ENCODE measurements at places on chromosomes 13 and 19.

- DNase-seq = no peak
Measured at GRCh38 chr19:39752390-39752789, 14.6 kb upstream of the CLC start.

GRCh38 chr13:114099191-114099590 lies 33.2 kb downstream of the RASA3 start:
- DNase-seq = no peak

DNA sequence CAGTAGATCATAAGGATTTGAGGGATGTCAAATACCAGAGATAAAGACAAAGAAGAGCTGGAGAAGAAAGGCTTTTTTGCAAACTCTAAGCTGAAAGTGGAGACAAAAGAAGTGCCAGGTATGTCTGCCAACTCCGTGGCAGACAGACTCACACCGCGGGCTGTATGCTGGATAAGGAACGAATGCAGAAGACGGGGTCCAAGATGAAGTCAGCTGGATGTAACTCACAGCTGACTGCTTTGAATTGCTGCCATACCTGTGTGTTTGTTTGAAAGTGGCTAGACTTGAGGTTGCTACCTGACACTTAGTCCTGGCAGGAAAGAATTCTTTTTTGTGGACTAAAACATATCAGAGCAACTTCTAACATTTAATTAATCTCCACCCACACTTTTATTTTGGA lies 398.8 kb downstream of the DLEU7 start:
- no peak for DNase-seq

DNA sequence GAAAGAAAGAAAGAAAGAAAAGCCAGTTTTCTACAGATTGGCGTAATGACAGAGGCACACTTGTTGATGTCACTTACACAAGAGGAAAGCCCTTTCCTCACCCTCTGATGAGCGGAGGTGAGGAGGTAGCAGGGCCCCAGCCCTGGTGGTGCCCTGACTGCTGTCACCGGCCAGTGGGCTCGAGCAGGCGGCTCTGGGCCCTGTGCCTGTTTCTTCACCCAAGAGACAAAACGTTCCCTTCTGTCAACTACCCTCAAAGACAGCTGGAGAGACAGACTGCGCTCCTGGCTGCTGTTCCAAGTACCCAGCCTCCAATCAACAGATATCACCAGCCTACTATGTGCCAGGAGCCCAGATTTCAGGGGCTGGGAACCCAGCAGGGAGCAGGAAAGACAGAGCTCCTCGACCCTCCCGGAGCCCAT lies 10.1 kb downstream of the EPS15L1 start:
- no peak for DNase-seq

- DNase-seq = no peak
Measured at GRCh38 chr13:28718196-28718542, 601 bp downstream of the SLC46A3 start.

DNA sequence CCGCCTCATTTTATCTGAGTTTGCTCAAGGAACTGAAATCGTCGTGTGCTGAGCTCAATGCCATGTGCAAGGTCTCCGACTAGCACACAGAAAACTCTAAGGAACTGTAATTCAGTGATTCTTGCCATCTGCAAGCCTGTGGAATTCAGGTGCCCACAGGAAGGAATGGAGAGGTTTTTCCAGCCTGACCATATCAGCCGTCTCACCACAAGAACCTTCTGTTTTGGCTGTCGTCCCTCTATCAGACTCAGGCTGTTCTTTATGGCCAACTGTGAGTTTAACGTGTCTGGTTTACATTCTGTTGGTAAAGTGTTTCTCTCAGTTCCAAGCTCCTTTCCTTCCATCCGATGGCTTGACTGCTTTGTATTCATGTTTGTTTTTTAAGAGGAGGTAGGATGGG lies 293.5 kb downstream of the SPRY2 start:
- no peak for DNase-seq

DNA sequence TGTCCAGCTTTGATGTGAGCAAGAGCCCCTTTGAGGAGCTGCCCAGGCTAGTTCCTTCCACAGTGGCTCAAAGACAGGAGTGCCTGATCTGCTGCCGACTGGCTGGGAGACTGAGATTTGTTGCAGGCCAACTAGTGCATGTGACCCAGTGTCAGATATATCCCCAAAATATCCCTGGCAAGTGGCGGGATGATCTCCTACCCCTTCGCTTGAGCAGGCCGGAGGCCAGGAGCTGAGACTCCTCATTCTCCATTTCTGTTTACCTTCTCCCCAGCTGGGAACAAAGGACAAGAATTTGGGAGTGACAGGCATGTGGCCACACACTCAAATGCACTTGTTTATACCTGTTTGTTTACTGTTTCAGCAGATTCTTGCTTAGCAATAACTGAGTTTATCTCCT lies 37.1 kb upstream of the XPO4 start:
- DNase-seq = no peak

GRCh38 chr13:79986890-79987289 lies 354.0 kb downstream of the SPRY2 start:
- no peak for DNase-seq

GRCh38 chr13:50668691-50669271 lies 174.7 kb downstream of the DLEU7 start:
- no peak for DNase-seq

GRCh38 chr13:90416519-90416918 lies 931.0 kb upstream of the MIR17HG start:
- DNase-seq = no peak

DNA sequence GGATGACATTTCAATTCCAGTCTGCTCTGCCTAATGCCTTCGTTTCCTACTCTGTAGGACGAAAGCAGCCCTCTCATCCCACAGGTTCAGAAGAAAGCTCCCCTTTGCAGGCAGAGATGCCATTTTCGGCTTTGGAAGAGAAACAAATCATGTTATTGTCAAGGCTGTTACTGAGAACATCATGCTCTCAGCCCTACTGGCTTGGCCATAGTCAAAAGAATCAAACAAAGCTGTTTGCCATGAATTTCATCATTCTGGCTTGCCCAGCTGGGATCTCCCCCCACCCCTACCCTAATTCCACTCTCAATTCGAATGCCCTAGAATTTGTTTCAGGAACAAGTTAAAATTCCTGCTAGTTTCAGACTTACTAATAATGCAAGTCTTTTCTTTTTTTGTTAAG lies 162.3 kb upstream of the SERP2 start:
- no peak for DNase-seq
